ENCODE measurements at places on chromosomes 6 and 20. TPM values are rescaled to one million over a fixed set of nuclear protein-coding genes. Genes with fewer than 3 reads are reported as not detected.
A peak's percentile ranks its signal among the peaks of the same experiment; 100 is the strongest.

DNA sequence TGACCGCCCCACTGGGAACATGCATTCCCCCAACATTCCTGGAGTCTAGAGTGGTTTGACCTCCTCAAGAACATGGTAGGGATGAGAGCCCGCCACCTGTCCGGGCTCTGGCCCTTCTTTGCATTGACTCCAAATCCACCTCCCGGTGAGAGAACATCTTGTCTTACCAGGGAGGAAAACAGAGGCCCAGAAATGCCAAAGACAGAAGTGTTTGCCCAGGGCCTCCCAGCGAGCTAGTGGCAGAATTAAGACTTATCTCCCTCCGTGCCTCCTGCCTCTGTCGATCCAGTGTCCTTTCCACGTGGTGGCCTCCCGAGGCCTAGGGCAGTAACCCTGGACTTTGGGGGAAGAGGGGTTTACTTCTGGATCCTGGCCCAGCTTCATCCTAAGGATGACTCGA lies 134.8 kb downstream of the JPH2 start:
- peaks cover 10% of the 10 kb centered on the region for H3K36me3 ChIP-seq
- DNase-seq: no peak
- peaks cover 18% of the 10 kb centered on the region for H3K27me3 ChIP-seq
- H3K4me1 ChIP-seq: no peaks in the 10 kb centered on the region

DNA sequence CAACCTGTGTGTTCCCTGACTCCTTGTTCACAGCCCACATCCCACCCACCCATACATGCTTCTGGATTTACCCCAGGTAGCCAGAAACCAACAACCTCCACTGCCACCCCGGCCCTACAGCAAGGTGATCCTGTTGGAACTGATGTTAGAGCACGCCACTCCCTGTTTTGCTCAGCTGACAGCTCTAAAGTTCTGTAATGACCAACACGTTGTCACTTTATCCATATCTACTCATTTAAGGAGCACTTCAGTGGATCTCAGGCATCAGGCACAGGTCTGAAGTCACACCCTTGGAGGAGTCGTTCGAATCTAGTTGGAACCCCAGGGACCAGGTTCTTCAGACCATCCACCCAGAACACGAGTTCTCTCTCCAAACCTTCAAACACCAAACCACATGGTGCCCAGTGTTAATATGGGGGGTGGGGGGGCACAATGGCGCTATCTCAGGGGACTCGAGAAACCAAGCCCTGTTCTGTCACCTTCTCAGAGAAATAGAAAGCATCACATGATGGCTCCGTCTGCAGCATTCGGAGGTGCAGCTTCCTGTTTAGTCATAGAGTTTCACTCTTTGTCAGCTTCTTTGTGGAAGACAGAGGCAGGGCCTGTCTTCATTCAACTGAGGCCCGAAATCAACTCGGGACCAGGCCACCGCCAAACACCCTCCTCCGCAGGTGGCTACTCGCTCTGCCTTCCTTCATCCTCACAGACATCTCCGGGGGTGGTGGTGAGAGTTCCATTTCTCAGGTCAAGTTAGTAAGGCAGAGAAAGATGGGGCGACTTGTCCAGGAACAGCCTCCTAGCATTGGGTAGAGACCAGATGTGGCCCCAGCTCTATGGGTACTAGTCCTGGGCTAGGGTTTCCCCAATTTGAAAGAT lies 142.2 kb downstream of the NFATC2 start:
- H3K27ac ChIP-seq: peak overlapping the region; percentile 95
- DNase-seq: peak; percentile 73
- H3K36me3 ChIP-seq: peaks cover 86% of the 10 kb centered on the region
- peak overlapping the region; percentile 63 for H3K4me3 ChIP-seq
- no peaks in the 10 kb centered on the region for H3K27me3 ChIP-seq
- H3K4me1 ChIP-seq: peaks cover 78% of the 10 kb centered on the region

Gene PCSK2
- total RNA-seq: not detected

DNA sequence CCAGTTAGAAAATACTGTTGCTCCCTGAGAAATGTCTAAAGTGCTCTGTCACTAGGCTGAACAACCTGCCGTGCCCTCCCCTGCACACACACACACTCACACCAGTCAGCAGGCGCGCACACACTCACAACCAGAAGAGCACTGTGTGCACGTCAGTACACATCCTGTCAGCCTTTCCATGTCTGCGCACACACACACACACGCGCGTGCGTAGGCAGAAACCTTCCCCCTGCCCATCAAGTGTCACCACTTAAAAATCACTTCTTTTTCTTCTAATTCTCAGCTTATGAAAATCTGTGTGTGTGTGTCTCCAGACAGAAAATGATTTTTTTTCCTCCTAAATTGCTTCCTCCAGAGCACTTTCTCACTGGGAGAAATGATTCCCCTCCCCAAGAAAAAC lies 100.3 kb downstream of the EDN3 start:
- no peak overlapping the region for H3K4me3 ChIP-seq
- no peak for DNase-seq
- H3K4me1 ChIP-seq: no peaks in the 10 kb centered on the region
- no peaks in the 10 kb centered on the region for H3K36me3 ChIP-seq
- no peak overlapping the region for H3K27ac ChIP-seq
- peaks cover 10% of the 10 kb centered on the region for H3K27me3 ChIP-seq

- peaks cover 62% of the 10 kb centered on the region for H3K36me3 ChIP-seq
- no peak for DNase-seq
- H3K4me3 ChIP-seq: no peak overlapping the region
- H3K27ac ChIP-seq: peak overlapping the region; percentile 28
- H3K27me3 ChIP-seq: no peaks in the 10 kb centered on the region
- H3K4me1 ChIP-seq: peaks cover 6% of the 10 kb centered on the region
Observed at GRCh38 chr6:31763619-31763940, 1.1 kb downstream of the SAPCD1 start.
